Left ventricle myocardium inferior (tissue), 1 donor: ENCODE measurements at places on chromosomes 4 and X.

- H3K36me3 ChIP-seq: no peaks in the 10 kb centered on the region
- DNase-seq: no peak
- H3K4me3 ChIP-seq: no peak overlapping the region
These were observed 36.6 kb upstream of the BTC start for GRCh38 chr4:74830928-74831327.

DNA sequence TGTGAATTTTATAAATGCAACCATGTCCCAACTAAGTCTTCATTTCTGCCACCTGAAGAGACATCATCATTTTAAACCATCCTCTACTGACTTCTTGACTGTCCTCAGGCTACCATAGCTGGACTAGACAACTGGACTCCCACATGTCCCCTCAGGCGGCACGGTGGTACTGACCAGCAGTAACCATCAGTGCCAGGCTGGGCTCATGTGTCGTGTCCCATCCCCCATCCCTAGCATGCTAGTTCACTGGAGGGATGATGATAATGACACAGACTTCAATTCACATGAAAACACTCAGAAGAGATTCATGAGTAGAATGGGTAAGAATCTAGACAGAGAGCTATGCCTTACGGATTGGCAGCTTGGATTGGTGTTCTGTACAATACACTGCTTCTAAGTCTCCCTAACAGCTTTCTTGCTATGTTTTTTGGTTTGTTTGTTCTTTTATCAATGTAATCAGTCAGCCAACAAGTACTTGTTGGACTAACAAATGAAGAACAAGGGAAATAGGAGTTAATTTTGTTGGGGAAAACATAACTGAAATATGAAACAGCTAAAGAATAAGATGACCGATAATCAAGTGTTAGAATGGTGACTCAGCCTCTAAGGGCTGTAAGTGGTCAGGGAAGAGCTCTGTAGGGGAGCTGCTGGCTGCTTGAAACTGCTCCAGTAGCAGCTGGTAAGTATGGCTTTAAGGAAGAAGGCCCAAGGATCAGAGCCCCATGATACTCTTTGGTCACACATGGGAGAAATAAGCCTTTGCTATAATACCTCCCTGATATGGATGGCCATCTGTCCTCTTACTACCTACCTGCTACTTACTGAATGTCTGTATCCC, 10.3 kb downstream of the ZDHHC9 start:
- peak overlapping the region; percentile 16 for H3K27ac ChIP-seq
- no peaks in the 10 kb centered on the region for H3K4me1 ChIP-seq
- DNase-seq: no peak
- no peak overlapping the region for H3K4me3 ChIP-seq

DNA sequence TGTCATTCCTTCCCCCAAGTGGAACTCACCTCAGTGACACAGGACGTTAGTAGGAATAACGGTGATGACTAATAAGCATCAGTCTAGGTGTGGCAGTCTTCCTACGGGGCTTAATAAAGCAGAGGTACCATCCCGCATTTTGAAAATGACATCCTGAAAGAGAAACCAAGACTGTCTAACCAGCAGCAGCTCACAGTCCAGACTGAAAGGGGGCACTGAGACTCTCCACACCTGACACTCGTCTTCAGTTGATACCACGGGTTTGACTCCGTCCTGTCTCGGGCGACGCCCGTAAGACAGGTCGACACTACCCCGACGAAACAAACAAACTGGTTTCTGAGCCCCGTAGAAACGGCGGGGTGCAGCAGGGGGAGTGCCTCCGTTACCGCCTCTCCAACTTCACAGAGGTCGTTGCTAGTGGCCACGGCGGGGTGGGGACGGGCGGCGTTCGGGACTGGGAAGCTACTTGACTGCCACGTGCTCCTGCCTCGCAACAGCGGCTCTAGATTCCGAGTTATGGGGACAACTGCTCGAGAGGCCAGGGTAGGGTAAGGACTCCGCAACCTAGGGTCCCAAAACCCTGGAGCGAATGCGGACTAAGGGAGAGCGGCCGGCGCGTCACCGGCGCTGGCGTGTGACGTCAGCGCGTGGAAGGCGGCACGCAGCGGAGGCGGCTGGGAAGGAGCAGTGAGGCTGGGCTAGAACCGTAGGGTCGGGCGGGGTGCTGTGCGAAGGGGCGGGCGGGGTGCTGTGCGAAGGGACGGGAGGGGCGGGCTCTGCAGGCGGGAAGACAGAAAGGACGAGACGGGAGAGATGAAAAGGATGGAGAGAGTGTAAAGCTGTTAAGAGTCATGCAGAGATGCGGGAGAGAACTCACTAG, at the start of gene NEK1:
Gene NEK1, minus strand, starts transcription at position 593 of the 880 bp plus-strand sequence. CDS start 9,953 bp downstream, outside the sequence.
- H3K4me3 ChIP-seq: peak within 1 kb of the TSS; percentile 90
- H3K4me1 ChIP-seq: peaks cover 38% of the 10 kb centered on the region
- DNase-seq: peak; percentile 92
- H3K27me3 ChIP-seq: no peaks in the 10 kb centered on the region
- peak within 1 kb of the TSS; percentile 98 for H3K27ac ChIP-seq

- no peaks in the 10 kb centered on the region for H3K27me3 ChIP-seq
- no peaks in the 10 kb centered on the region for H3K36me3 ChIP-seq
- H3K4me1 ChIP-seq: no peaks in the 10 kb centered on the region
- H3K4me3 ChIP-seq: no peak overlapping the region
These were observed 121.1 kb downstream of the BANK1 start for GRCh38 chr4:101911616-101912015.

DNA sequence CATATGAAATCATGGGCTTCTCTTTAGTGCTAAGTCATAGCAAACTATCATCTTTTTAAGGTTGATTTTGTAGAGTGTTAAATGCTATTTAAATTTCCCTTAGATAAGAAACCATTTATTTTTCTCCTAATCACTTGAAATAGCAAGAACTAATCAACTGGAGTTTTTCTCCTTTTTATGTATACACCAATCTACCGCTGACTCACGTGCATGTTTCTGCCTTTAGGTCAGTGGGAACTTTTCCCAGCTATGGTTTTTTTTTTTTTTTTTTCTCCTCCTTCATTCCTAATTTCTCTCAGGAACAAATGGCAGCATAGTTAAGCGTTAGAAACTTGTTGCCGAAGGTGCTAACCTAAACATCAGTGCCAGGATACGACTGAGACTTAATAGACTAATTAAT, 176.4 kb downstream of the BMPR1B start:
- no peaks in the 10 kb centered on the region for H3K36me3 ChIP-seq
- H3K4me3 ChIP-seq: no peak overlapping the region
- no peak overlapping the region for H3K27ac ChIP-seq
- DNase-seq: no peak
- peaks cover 17% of the 10 kb centered on the region for H3K27me3 ChIP-seq

- no peaks in the 10 kb centered on the region for H3K36me3 ChIP-seq
- DNase-seq: no peak
- H3K27ac ChIP-seq: no peak overlapping the region
- H3K4me1 ChIP-seq: peaks cover 28% of the 10 kb centered on the region
These were observed 49.5 kb downstream of the JADE3 start for GRCh38 chrX:46961574-46962283.

GRCh38 chr4:149914119-149915115, 98.8 kb upstream of the IQCM start:
- H3K4me1 ChIP-seq: no peaks in the 10 kb centered on the region
- H3K27ac ChIP-seq: peak overlapping the region; percentile 32
- H3K36me3 ChIP-seq: no peaks in the 10 kb centered on the region

DNA sequence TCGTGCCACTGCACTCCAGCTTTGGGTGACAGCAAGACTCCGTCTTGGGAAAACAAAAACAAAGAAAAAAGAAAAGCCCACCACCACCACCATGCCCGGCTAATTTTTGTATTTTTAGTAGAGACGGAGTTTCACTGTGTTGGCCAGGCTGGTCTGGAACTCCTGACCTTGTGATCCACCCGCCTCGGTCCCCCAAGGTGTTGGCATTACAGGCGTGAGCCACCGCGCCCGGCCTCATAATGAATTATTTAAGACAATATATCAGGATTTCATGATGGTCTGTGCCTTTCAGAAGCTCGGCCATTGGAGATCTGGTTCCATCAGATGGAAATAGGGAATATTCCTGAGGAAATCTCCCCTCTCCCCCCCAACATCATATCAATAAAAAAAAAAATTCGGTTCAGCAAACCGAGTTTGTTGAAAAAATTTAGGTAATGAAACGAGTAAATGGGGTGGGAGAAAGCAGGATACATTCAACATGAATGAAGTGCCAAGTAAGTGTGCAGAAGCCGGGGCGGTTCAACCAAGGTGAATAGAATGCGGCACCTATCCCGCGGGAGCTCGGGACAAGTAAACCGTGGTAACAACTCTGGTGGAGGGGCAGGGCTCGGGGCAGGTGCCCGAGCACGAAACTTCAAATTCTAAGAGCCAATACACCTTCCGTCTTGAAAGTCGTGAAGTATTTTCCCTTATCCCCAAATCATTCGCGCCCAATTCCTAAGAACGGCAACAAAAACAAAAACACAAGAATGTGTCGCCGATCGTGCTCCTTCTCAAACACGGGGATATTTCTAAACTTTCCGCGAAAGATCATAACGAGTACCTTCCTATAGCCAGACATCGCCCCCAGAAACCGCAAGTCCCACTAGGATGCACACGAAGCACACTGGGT, 773 bp upstream of the TXLNG start:
- no peaks in the 10 kb centered on the region for H3K36me3 ChIP-seq
- H3K4me1 ChIP-seq: peaks cover 9% of the 10 kb centered on the region
- peak overlapping the region; percentile 65 for H3K27ac ChIP-seq
- peak overlapping the region; percentile 76 for H3K4me3 ChIP-seq
- no peak for DNase-seq

DNA sequence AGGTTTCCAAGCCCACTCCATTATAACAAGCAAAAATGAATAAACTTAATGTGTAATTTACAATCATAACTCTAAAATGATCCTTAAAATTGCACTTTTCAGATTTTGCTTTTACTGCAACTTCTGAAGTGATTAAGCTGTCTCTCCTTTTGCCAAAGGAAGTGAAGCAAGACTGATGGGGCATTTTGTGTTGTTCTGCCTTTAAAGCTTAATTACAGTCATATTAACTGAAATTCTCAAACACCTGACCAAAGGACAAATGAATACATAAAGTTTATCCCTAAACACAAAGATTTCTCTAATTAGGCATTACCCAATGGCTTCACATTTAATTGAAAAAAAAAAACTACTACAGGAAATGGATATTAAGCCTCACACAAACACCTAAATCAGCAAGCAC, 101.8 kb downstream of the ATP11C start:
- no peaks in the 10 kb centered on the region for H3K27me3 ChIP-seq
- H3K36me3 ChIP-seq: no peaks in the 10 kb centered on the region
- DNase-seq: no peak
- H3K4me1 ChIP-seq: peaks cover 51% of the 10 kb centered on the region
- peak overlapping the region; percentile 33 for H3K27ac ChIP-seq

DNA sequence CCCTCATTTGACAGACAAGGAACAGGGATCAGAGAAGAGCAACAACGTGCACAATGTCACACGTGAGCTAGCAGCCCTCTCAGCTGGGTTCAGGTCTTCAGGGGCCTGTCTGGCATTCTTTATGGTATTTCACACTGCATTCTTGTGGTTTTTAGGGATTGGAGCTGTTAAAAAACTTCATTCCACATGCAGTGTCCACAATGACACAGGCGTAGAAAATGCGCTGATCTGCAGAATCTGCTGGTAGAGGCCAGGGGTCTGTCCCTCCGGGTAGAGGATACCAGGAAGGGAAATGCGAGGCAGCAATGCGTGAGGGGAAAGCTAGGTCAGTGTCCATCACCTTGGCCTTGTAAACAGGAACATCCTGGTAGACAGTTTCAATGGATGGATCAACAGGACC, 36.6 kb downstream of the MAP7D3 start:
- H3K4me3 ChIP-seq: no peak overlapping the region
- H3K36me3 ChIP-seq: peaks cover 40% of the 10 kb centered on the region
- peaks cover 16% of the 10 kb centered on the region for H3K4me1 ChIP-seq

DNA sequence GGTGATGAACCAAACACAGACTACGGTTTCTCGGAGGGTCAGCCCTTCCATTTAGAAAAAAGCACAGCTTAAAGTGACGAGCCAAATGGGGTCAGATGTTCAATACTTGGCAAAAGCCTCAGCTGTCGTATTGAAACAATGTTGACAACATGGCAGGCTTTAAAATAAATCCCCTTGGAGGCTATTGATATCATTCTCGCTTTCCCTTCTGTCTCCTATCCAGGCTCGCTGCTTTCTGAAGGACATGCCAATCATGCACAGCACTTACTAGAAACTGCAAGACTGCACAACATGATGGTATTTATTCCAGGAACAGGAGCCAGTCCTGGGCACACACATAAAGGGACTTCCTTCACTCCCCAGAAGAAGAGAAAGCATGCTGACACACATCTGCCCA, 137.9 kb downstream of the SLC7A11 start:
- H3K27ac ChIP-seq: no peak overlapping the region
- H3K4me1 ChIP-seq: no peaks in the 10 kb centered on the region
- no peaks in the 10 kb centered on the region for H3K27me3 ChIP-seq
- H3K36me3 ChIP-seq: no peaks in the 10 kb centered on the region

DNA sequence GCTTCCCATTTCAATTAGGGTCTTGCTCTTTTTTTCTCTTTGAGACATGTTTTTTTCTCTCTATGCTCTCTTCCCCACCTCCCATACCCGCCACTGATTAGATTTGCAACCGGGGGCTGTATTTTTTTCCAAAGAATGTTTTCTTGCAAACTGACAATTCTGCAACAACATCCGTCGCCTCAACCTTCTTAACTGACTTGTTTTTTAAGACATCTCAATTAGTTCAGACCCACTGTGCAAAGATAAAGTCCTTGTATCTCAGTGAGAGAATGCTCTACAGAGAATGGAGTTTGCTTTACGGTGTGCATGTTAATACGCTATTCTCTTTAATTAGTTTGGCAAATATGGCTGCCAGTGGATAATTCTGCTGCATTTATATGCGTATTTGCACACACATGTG, 126.3 kb downstream of the UNC5C start:
- H3K27ac ChIP-seq: no peak overlapping the region
- no peaks in the 10 kb centered on the region for H3K27me3 ChIP-seq
- H3K4me1 ChIP-seq: no peaks in the 10 kb centered on the region
- H3K36me3 ChIP-seq: no peaks in the 10 kb centered on the region
- no peak overlapping the region for H3K4me3 ChIP-seq

DNA sequence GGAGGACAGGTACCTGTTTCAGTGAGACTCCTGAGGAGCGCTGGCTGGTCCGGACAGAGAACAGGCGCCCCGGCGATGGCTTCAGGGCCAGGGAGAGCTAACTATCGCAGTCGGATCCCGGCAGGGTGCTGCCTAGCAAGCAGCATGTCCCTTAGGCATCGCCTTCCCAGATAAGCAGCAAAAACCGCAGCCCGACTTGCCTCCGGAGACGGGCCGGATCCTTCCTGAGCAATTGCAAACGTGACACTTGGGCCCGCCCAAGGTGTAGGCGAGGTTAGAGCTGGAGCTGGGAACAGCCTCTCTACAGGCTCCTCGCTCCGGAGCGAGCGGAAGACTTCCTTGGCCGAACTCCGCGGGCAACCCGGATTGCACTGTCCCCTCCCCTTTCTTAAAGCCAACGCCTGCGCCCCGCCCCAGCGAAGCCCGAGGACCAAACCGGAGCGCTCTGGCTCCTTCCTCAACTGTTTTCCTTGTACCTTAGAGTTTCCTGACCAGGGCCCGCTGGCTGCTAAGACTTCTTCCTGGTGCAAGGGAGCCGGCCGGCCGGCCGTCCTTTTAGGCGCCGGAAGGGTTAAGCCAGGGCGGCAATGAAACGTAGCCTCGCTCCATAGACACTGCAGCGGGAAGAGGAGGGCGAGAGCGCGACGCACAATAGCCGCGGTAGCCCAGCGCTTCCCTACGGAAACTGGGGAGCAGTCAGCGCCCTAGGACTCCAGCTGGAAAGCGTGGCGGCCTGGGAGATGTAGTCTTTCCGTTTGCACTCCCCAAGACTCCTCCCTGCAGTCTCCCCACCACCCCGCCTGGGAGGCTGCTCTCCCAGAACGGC, at the start of gene OPHN1:
Gene OPHN1, minus strand, starts transcription at position 341 of the 826 bp plus-strand sequence. CDS start 475 bp downstream, outside the sequence.
- peaks cover 24% of the 10 kb centered on the region for H3K4me1 ChIP-seq
- DNase-seq: peak; percentile 76
- H3K4me3 ChIP-seq: peak within 1 kb of the TSS; percentile 77
- peak within 1 kb of the TSS; percentile 92 for H3K27ac ChIP-seq
- H3K36me3 ChIP-seq: no peaks in the 10 kb centered on the region
